ENCODE measurements at places on chromosomes 11 and 22. TPM values are rescaled to one million over a fixed set of nuclear protein-coding genes. Genes with fewer than 3 reads are reported as not detected.

Gene PIH1D2
- not detected for total RNA-seq

Gene MYEOV
- total RNA-seq = not detected

Gene ARCN1
- total RNA-seq = 212 TPM

Gene RAG2
- not detected for total RNA-seq

Gene HIPK3
- 60.3 TPM for total RNA-seq

Gene SIDT2
- total RNA-seq = 30.3 TPM

Data from natural killer cell treated with Interleukin-12 subunit alpha and Interleukin-12 subunit beta and Interleukin-15 and Interleukin-18, amount 100 ng/mL, for 72 hours (primary cell).